ENCODE measurements at places on chromosomes 2 and 18.

GRCh38 chr2:144996225-144996795 lies 476.4 kb upstream of the ZEB2 start:
- DNase-seq = no peak

DNA sequence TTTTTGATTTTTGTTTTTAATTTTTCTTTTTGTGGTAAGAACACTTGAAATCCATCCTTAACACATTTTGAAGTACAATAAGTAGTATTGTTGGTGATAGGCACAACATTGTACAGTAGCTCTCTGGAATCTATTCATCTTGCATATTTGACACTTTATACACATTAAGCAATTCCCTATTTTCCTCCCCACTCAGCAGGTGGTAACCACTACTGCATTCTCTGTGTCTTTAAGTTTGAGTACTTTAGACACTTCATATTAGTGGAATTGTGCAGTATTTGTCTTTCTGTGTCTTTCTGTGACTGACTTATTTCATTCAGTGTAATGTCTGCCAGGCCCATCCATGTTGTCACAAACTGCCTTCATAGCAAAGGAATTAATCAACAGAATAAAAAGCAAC lies 471.7 kb upstream of the CDH20 start:
- DNase-seq = no peak

- no peak for DNase-seq
Measured at GRCh38 chr2:100262046-100262445, 60.3 kb downstream of the LONRF2 start.

GRCh38 chr2:121866789-121867188 lies 111.3 kb downstream of the TSN start:
- no peak for DNase-seq

DNA sequence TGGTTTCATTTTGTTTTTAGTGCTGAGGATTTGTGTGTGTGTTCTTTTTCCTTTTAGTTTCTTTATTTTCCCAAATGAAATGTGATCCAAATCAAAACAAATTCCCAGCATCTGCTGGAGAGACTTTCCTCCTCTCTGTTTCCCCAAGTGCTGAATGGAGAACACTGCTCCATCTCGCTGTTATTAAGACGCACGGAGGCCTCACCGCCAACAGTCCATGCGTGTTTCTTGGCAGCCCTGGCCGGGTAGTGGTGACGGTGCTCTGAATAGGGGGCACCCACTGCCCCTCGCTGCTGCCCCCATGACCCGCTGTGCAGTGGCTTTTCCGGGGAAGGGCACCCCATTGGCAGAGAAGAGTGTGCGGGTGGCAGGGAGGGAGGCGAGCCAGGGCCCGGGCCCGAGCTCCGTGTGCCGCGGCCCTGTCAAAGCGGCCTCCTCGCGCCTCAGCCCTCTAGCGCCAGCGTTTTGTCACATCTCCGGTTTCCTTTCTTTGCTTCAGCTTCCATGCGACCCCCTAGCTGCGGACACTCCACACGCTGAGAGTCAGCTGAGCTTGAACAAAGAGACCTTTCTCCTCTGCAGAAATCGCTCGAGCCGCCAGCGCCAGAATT lies 473.7 kb upstream of the SALL3 start:
- no peak for DNase-seq

DNA sequence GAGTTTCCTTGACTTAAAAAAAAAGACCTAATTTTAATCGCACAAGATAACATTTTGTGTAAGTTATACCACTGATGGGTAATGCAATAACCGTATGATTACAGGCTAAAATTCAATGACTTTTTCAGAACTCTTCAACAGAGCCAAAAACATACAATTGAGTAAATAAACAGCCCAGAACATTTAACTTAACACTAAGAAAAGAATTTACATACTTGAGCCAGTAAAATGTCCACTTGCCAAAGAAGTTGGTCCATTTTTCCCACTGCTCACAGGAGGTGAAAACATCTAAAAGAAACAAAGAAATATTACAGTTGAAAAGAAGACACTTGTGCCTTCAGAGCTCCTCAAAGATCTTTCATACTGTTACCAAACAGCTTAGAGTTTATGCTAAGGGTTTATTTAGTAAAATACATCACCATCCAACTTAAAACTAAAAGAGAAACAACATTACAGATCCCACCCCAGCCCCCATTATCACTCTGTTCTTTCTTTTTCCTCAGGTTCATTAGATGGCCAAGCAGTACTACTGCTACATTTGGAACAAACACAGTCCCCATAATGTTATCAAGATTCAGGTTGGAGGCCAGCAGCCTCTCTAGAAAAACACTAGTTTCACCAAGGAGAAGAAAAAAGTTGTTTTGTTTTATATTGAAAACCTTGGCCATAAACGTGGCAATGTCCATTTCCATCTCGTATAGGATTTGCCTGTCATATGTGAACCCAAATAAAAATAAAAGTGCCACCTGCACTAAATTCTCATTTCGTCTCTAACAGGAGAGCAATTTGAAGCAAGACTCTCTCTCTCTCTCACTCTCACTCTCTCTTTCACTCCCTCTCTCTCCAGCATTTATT lies 2.7 kb downstream of the TCF4 start:
- DNase-seq = no peak

- DNase-seq = no peak
Measured at GRCh38 chr2:17800693-17801458, 15.4 kb upstream of the MSGN1 start.

GRCh38 chr2:31238906-31239592 lies 5.1 kb downstream of the EHD3 start:
- DNase-seq = no peak

GRCh38 chr2:219475697-219476651 lies 22.7 kb upstream of the GMPPA start:
- no peak for DNase-seq

DNA sequence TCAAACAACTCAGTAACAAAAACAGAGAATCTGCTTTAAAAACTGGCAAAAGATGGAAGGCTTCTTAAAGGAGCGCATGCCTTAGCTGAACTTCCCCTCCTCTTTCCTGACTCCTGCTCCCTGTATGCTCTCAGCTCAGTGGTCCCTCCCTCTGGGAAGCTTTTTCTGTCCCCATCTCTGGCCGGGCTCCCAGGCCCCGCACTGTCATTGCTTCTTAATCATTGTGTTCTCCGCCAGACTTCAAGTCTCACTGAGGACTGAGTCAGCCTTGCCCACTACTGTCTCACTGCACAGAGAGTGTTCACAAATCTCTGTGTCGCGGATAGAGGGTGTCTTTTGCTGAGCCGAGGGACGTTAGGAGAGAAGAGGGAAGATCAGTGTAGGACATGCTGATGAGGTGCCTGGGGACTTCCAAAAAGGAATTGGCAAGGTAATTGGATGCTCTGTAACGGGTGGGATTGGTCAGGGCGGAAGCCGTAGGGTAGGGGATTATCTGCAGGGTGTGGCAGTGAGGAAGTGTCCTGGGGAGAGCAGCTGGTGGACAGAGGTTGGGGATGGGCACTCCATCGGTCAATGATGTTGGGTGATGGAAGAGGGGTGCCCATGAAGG lies 16.2 kb downstream of the TOGARAM2 start:
- DNase-seq = no peak

GRCh38 chr2:108853421-108853820 lies 66.8 kb downstream of the CCDC138 start:
- DNase-seq = no peak

GRCh38 chr2:66242099-66242789 lies 192.7 kb upstream of the MEIS1 start:
- DNase-seq = no peak

DNA sequence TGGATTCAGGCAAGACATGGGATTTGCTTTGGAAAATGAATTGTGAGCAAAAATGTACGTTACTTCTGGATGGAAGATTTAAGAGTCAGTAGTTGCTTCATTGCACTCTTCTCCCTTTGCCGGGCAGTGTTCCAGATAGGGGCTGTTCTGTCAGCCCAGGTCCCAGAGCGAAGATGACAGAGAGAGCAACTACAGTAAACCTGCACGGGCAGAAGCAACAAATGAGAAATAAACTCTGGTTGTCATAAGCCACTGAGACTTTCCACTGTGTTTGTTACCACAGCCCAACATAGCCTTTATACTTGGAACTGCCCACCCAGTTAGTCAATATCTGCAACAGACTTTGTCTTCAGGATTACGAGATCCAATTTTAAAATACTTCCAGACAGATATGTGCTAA lies 83.3 kb downstream of the CACNB4 start:
- no peak for DNase-seq

- DNase-seq = no peak
Measured at GRCh38 chr2:122150524-122151280, 395.3 kb downstream of the TSN start.

GRCh38 chr2:111883661-111884591 lies at the start of gene ANAPC1:
Gene ANAPC1, minus strand, starts transcription at chr2:111884193. Its CDS starts 3,368 bp downstream, at chr2:111880825.
- peak; percentile 19 for DNase-seq

GRCh38 chr2:170394641-170395387 lies 216.9 kb downstream of the MYO3B start:
- no peak for DNase-seq

DNA sequence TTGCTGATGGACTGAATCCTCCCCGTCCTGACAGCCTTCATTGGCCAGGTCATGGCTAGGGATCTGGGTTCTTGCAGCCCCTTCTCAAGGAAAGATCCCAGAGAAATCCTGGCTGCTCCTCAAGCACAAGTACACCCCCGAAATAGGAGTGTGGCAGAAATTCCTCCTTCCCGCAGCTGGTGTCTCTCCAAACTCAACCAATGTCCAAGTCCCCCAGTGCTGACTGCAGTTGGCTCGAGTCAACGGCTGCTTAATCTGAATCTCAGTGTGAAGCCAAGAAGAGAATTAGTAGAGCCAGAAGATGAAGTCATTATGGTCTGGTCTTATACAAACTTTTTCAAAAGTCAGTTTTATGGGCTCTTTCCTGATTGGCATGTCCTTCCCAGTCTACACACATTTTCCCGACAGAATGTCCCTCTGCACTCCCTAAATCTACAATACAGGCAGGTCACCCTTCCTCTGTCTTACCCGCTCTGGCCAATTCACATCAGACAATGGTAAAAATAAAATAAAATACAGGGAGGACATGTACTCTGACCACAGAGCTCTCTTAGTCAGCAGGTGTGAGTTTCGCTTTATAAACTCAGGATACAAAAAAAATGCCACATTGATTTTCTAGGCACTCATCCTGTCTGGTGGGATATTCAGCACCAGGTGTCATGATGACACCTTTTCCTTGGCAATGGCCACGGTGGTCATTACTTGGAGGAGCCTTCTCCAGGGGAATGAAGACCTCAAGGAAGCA lies 76.9 kb upstream of the PAPOLG start:
- no peak for DNase-seq

DNA sequence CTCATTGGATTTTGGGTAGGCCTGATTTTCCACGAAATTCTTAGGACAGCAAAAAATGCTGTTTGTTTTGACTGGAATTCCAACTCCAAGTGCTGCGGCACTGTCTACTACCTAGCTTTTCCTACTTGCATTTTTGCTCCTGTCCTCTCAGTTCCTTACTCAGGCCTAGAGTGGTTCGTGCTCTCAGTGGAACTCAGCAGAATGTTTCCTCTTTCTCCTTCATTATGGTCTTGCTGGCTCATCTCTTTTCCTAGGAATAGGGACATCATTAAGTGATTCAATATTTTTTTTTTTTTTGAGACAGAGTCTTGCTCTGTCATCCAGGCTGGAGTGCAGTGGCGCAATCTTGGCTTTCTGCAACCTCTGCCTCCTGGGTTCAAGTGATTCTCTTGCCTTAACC lies 37.9 kb downstream of the GEMIN6 start:
- DNase-seq = no peak

- no peak for DNase-seq
Measured at GRCh38 chr2:118388771-118389170, 300.5 kb downstream of the INSIG2 start.

DNA sequence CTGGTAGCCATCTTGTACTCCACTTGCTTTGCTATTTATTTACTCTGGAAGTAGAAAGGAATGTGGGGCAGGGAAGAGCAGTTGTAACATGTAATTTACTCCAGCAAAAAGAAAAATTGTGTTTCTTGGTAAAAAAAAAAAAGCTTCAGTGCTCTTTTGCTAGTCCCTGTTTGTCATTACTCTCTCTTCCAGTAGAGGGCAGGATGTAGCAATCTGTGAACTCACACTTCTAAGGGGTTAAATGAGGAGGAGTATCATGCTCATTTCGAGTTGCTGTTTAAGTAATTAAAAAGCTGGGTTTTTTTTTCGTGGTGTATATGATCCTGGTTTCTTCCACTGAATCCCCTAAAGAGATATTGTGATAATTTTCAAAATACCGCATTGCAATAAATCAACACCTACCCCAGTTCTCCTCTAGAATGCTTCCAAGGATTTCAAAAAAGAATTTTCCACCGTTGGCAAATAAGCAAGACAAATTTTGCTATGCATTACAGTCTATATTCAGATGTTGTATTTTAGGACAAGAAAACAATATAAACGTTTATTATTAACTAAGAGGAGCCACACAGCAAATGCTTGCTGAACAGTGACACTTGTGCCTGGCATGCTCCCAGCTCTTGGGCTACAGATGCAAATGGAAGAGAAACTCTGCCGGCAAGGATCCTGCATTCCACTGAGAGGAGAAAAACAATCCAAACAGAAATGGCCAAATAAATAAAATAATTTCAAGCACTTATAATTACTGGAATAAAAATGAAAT lies 261.6 kb downstream of the ASXL3 start:
- peak; percentile 49 for DNase-seq

DNA sequence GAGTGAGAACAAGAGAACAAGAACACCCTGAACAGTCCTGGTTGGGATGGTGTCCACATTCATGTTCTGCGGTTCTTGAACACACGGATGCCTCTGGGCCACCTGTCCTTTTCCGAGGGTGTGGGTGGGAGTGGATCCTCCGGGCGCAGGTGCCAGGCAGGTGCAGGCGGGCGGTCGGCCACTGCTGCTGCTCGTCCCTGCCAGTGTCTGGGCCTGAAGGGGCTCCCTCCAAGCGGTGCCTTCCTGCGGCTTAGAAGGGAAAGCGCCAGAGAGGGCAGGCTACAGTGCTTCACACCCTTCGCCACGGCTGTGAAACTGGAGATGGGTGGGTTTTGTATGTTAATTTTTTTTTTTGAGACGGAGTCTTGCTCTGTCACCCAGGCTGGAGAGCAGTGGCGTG lies 8.0 kb upstream of the D2HGDH start:
- DNase-seq = no peak

- DNase-seq = peak; percentile 68
Measured at GRCh38 chr2:675982-676646, 1.1 kb downstream of the TMEM18 start.

DNA sequence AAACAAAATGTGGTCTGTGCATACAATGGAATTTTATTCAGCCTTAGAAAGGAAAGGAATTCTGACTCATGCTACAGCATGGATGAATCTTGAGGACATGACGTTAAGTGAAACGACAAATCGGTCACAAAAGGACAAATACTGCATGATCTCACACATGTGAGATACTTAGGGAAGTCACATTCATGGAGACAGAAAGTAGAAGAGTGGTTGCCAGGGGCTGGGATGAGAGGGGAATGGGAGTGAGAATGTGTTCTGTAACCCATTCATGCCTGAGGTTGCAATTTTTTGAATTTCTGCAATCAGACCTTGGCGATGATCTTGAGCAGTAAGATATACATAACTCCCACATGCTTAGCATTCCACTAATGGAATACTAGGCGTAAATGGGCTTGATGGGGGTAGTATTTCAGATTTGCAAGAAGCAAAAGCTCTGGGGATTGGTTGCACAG lies 22.0 kb downstream of the FHL2 start:
- DNase-seq = no peak

All from NCI-H446 (cell line).